ENCODE measurements at places on chromosomes 2 and 18. TPM values are rescaled to one million over a fixed set of nuclear protein-coding genes. Genes with fewer than 3 reads are reported as not detected.

STAMBP gene
- 26.3 TPM for total RNA-seq

GAL3ST2 gene
- not detected for total RNA-seq

REG1B gene
- not detected for total RNA-seq

HOXD10 gene
- not detected for total RNA-seq

TMEM17 gene
- total RNA-seq, result 2.1 TPM

ABCG8 gene
- total RNA-seq, result not detected

CIAO1 gene
- 90.3 TPM for total RNA-seq

RNU2-63P gene
- total RNA-seq, result under 0.01 TPM

PPM1G gene
- 47.4 TPM for total RNA-seq

CFAP65 gene
- not detected for total RNA-seq

PCARE gene
- not detected for total RNA-seq
